Activated CD4-positive, alpha-beta T cell treated with anti-CD3 and anti-CD28 coated beads for 4 hours (primary cell): ENCODE measurements at places on chromosomes 1 and 21.

DNA sequence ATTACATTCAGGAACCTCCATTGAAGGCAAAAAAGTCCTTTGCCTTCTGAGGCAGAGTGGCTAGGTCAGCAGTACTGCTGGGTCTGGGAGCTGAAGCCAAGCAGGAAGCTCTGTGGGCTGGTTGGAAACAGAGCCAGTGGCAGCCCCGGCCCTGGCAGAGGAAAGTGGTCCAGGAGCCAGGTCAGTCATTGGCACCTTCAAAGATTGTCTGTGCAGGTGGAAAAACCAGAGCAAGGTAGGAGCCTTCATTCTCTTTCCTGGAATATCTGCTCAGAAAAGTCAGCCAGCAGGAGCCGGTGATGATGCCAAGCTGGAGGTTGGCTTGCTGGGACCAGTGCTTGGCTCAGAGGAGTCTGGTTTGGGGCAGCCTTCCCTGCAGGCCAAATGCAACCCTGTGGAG, 12.5 kb upstream of the DISP3 start:
- no peak for DNase-seq

DNA sequence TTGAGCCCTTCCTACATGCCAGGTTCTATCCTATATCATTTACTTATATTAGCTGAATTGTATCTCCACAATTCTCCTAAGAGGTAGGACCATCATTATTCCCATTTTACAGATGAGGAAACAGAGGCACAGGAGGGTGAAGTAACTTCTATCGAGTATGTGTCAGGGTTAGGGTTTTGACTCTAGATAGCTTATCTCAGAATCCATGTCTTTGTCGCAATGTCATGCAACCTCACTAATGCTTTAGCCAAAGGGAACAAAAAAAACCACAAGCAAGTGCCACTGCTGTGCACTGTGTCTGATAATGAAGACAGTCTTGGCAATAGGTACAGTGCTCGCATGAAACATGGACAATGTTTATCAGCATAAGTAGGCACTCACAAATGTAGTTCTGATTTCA, 95.4 kb upstream of the CLDN14 start:
- DNase-seq: no peak

- peak; percentile 14 for DNase-seq
Measured at GRCh38 chr1:12244078-12244477, 14.2 kb downstream of the VPS13D start.

GRCh38 chr1:3454811-3455618, 550 bp downstream of the ARHGEF16 start:
- no peak for DNase-seq
